ENCODE measurements at places on chromosomes 12 and 14.

- DNase-seq, result no peak
Measured at GRCh38 chr12:6652391-6652790, 5.2 kb upstream of the ACRBP start.

DNA sequence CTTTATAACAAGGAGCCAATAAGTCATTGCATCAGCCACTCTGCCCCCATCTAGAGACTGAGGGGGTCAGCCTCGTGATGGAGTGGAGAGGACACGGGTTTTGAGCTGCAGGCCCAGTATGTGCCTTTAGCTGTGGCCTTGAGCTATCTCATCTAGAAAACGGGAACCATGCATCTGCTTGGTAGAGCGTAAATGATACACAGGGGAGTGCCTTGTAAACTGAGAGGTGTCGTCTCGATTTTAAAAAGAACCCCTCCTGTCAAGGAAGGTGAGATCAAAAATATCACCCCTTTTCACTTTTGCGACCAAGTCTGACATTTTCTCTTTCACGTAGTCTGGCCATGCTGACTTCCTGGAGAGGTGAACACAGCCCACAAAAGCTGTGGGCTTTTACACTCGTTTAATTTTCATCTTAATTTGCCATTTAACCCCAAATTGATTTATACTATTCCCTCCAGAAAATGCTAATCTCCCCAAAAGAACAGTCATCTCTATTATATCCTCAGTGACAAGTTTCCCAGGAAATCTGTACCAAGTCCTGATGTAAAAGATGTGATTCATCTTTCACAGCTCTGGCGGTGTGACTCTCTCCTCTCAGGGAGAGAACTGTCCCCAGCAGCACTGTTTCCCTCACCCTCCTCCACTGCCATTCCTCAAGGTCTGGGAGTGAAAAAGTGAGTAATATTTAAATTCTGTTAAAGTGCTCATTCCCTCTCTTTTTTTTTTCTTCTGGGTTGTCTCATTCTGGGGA lies 30.6 kb downstream of the VCPKMT start:
- DNase-seq, result no peak

GRCh38 chr12:95497031-95497430 lies 23.1 kb downstream of the METAP2 start:
- DNase-seq, result no peak

GRCh38 chr12:131487388-131488124 lies 223.3 kb upstream of the SFSWAP start:
- no peak for DNase-seq

GRCh38 chr12:55688716-55689655 lies 18.7 kb downstream of the ITGA7 start:
- DNase-seq, result no peak

DNA sequence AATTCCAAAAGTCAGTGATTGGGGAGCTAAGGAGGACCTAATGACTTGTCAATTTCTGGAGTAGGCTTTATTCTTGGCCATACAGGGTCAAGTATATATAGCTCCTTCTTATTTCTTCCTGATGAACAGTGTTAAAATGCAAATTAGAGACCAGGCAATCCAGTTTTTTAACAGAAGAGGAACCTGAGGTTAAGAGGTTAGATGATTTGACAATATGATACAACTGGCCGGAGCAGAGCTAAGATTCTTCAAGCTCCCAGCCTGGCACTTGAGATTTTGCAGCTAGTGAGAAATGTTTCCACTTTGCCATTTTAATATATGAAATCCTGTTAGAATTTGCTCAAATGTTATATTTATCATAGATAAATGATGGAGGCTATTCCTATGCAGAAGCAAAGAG lies 204.0 kb downstream of the SSPN start:
- no peak for DNase-seq

- no peak for DNase-seq
Measured at GRCh38 chr12:52054833-52055730, 3.8 kb downstream of the NR4A1 start.

DNA sequence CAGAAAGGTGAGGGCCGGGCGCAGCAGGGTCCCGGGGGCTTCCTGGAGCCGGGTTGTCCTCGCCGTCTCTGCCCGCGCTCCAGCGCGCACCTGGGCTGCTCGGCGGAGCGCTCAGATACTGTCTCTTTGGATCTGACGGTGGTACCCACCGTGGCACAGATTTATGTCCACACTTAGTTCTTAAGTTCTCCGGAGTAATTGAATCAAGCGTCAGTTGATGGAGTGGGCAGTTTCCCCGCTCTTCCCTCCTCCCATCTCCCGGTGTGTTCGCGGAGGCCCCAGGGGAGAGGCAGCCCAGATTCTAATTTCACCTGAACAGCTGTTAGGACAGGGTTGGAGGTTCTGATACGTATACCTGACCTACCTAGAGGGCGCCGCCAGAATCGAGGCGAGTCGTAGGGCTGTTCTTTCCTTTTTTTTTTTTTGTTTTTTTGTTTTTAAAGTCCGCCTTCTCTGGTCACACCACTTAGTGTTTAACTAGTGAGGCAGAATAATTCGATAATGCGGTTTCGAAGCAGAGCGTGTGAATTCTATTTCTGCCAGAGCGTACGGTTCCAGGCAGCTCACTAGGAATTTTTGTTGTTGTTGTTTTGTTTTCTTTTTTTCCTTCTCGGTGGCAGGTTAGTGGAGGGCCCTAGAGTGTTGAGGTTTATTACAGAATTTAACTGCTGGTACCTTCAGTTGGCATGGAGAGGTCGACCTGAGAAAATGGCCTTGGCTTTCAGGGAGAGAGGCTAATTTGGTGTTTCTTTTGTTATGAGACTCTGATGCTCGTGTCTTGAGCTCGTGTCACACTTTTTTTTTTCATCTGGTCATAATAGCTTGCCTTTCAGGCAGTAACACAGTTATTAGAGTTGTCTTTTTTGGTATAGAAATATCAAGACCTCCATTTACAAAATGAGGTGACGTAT lies 22.3 kb upstream of the GNS start:
- DNase-seq, result no peak

DNA sequence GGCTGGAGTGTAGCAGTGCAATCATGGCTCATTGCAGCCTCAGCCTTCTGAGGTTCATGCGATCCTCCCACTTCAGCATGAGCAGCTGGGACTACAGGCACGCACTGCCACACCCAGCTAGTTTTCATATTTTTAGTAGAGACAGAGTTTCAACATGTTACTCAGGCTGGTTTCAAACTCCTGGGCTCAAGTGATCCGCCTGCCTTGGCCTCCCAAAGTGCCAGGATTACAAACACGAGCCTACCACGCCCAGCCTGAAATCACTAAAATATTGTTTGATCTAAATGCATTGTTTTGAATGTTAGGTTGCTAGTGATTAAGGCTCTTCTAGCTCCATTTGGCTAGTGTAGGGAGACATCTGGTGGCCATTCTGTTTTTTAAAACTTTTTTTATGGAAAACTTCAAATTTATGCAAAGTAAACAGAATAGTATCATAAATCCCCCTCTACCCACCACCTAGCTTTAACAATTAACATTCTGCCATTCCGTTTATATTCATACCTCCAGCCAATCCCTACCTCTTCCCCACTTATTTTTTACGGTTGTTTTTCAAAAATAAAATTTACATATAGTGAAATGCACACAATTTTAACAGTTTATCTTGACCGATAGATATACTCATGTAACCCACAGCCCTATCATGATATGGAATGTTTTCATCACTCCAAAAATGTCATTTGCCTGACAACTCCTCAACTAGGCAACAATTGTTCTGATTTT lies 37.8 kb downstream of the MYO1H start:
- DNase-seq, result no peak

- DNase-seq, result no peak
Measured at GRCh38 chr12:128976120-128976738, 123.0 kb downstream of the GLT1D1 start.

DNA sequence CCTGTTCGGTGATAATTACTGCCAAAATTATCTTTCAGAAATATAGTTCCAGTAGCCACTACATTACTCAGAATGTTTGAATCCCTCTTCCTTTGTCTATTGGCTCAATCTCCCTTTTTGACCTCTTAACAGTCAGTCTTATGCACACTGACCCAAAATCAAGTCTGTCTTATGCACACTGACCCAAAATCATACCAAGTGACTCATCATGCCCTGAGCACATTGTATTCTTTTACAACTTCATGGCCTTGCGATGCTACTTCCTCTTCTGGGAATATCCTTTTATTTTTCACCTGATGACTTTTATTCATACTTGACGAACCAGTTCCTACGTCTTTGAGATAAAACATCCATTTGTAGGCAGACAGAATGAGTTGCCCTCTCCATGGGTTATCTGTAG lies 182.3 kb downstream of the NPAS3 start:
- no peak for DNase-seq

DNA sequence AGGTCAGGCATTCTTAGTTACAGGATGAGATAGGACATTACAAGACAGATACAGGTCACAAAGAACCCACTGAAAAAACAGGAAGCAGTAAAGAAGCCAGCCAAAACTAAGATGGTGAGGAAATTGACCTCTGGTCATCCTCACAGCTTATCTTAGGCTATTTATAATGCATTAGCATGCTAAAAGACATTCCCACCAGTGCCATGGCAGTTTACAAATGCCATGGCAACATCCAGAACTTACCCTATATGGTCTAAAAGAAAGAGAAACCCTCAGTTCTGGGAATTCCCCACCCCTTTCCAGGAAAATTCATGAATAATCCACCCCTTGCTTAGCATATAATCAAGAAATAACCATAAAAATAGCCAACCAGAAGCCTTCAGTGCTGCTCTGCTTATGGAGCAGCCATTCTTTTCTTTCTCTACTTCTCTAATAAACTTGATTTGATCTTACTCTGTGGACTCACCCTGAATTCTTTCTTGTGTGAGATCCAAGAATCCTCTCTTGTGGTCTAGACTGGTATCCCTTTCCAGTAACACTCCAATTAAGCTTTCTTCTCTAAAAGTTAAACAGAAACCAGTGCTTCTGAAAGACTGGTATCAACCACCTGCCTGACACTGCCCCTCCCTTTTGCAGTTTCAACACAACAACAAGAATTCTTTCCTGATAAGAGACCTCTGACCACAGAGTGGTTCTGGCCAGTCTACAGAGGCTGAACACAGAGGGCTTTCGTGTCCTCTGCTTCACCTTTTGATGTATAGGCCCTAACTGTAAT lies 86.9 kb downstream of the BCAT1 start:
- DNase-seq, result no peak

DNA sequence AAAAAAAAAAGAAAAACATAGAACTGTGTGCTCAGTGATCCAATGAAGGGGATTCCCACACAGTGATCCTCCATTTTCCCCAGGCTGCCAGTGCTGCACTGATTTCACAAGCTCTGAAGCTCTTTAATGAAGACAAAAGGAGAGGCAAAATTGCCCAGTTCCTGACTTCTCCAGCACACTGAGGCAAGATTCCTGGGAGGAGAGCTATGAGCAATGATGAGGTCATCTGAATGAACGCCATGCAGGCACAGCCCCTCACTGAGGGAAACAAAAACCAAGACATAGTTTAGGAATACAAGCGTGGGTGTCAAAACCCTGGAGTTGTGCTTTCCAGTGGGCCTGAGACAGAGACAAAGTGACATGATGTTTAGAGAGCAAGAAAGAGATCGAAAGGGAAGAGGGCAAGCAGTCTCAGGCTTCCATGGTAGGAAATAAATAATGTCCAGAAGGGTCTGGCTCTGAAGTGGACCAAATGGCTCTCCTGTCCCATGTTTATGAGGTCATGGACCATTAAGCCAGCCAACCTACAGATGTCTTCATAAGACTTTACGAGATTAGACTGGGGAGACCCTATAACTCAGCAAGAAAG lies 40.9 kb upstream of the SMUG1 start:
- DNase-seq, result no peak

- DNase-seq, result no peak
Measured at GRCh38 chr12:4768341-4768740, 48.1 kb downstream of the GALNT8 start.

DNA sequence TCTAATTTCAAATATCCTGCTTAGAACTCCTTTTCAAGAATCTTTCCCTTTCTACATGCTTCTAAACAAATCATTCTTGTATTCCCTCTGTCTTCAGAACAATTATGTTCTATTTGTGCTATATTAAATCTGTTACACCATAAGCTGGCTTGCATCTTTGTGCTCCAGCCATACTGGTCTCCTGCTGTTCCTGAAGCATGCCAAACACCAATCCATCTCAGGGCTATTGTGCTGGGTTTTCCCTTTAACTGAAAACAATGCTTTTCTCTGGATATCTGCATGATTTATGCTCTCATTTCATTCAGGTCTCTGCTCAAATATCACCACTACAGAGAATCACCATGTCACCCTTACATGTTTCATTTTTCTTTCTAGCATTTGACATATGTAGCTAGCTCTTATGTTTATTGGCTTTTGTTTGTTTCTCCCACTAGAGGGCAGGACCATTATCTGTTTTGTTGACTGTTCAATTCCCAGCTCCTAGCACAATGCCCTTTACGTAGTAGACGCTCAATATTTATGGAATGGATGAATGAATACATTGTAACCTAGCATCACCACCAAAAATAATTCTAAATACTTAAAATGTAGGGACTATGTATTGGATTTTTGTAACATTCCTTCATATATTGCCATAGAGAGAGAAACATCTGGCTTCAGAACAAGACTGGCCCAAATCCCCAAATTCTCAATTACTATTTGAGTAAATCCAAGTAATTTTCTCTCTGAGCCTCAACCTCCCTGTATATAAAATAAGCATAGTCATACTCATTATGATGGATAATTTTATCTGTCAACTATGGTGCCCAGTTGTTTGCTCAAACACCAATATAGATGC lies 302.0 kb upstream of the SYT1 start:
- DNase-seq, result no peak

DNA sequence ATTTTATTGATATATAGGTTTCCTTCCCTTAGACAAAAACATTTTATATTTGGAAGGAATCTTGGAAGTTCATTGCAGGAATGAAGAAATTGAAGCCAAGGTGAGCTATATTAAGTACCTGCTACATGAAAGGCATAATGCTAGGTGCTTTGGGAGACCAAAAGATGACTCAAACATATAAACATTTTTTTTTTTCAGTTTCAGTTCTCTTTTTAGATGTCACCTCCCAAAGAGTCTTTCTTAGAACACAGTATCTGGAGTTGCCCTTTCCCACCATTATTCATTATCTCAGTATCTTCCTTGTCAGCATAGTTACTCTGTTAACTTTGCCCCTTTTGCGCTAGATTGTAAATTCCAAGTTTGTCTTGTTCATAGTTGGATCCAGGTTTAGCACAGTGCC lies 1.1 kb downstream of the LIN52 start:
- no peak for DNase-seq

DNA sequence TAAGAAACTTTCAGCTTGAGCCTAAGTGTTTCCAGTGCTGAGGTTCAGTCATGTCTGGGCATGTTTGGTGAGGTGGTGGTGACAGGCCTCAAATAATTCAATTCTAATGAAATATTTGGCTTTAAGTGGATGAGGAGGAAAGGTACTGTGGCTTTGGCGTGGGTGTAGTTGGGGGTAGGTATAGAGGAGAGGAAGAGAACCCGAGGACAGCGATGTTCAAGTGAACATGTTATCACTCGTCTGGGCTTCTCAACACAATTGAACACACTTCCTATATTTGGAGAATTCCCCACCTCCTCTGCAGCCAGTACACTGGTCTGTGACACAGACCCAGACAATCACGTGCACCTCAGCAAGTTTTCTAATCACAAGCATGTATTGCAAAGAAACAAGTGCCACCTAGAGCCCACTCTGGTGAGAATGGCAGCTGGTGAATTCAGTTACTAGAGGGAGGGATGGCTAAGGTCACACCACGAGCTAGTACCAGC lies 53.0 kb downstream of the IFNG-AS1 start:
- no peak for DNase-seq
